ENCODE measurements at places on chromosomes 13 and 19.

GRCh38 chr13:25179832-25180774 lies 8.0 kb upstream of the AMER2 start:
- no peak for DNase-seq

DNA sequence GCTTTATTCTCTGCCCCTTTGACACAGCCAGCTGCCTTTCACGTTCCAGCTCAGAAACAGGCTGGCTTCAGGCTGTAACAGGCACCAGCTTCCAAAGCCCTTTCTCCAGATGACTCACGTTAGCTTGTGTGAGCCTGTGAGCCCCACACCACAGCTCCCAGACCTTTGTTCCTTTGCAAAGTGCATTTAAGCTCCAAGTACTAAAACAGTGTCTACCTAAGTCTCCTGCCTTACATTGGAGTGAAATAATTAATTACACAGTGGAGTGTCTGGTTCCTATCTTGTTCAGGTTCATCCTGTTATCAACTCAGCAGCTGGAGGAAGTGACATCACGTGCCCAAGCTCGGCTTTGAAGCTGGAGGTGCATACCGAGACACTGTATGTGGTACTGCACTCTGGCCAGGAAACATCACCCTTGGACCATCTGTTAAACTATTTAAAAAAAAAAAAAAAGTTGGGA lies 475.8 kb downstream of the FOXO1 start:
- peak; percentile 59 for DNase-seq

GRCh38 chr13:60267498-60268202 lies 103.9 kb upstream of the DIAPH3 start:
- no peak for DNase-seq

GRCh38 chr13:23956106-23956505 lies 58.8 kb upstream of the C1QTNF9B start:
- no peak for DNase-seq

DNA sequence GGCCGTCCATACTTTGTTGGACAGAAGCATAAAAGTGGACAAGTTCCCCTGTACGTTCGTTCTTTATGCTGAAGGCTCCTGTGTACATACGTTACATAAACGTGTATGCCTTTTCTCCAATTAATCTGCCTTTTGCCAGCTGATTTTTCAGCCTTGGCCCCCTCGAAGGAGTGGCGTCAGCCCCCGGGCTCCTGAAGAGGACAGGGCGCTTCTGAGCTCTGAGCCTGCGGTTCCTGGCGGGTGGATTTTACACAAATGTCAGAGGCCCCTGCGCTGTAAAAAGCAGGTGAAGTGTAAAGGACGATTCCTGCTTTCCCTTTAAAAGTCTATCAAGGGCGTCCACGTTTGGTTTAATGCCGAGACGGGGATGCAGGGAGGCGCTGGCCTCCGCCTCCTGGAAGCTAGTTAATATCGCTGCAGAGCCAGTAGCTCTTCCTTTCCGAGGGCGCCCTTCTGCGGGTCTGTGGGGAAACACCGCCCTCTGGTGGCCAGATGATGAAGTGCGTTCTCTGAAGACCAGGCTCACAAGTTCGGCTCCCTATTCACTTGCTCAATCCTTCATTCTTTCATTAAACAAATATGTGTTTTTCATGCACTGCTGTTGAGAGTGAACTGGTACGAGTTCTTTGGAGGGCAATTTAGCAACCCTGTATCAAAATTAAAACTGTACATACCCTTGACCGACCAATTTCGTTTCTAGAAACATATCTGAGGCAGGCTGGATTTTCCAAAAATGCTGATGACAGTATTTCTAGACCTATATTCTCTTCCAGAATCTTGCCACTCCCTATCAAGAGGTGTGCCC lies 62.0 kb downstream of the GPR12 start:
- peak; percentile 67 for DNase-seq

DNA sequence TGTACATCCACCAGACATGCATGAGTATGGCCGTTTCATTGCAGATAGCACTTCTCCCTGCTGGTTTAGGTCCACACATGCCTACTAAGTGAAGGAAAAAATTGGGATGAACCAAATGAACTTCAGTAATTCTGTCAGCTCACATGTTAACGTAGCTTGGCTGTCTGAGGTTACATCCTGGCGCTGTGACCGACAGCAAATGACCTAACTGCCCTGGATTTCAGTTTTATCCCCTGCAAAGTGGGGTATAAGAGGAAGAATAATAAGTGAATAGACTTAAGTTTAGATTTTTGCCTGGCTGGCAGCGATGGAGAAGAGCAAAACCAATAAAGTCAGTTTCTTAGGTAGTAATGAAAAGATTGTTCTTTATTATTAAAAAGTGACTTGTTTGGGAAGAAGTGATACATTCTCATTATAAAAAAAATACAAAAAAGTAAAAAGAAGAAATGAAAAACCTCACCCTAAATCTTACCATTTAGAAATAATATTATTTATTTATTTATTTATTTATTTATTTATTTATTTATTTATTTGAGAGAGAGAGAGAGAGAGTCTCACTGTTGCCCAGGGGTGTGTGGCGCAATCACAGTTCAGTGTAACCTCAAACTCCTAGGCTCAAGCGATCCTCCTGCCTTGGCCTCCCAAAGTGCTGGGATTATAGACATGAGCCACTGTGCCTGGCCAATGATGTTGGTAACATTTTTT lies 4.2 kb upstream of the RNF113B start:
- DNase-seq = no peak

DNA sequence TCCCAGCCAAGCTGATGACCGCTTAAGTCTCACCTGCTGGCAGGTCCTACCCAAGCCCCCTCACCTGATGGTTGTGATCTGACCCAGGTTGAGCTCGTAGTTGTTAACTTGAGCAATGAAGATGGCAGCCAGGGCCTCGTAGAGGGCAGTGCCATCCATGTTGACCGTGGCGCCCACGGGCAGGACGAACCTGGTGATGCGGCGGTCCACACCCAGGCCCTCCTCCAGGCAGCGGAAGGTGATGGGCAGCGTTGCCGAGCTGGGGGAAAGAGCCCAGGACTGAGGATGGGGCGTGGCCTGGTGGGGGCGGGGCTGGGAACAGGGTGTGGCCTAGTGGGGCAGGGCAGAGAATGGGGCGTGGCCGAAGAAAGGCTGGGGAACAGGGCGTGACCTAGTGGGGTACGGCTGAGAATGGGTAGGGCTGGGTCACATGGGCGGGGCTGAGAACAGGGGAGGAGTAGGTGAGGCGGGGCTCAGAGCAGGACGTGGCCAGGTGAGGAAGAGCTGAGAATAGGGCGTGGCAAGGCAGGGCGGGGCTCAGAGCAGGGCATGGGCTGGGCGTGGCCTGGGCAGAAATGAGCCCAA lies 12.9 kb downstream of the OR7C2 start:
- no peak for DNase-seq

DNA sequence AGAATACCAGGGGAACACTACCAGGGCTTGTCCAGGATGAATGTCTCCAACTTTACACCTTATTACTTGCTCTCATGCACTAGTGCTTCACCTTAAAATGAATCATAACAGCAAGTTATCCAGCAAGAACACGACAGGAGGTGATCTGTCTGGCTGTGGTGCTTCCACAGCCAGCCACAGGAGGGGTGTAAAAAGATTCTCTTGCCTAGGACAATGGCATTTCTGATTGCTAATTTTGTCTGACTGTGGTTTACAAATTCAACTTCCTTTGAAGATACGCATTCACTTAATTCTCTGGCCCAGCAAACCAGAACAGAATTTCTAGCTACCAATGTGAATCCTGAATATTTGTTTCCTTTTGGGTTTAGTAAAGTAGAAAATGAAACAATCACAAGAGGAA lies 23.1 kb upstream of the COG3 start:
- no peak for DNase-seq

DNA sequence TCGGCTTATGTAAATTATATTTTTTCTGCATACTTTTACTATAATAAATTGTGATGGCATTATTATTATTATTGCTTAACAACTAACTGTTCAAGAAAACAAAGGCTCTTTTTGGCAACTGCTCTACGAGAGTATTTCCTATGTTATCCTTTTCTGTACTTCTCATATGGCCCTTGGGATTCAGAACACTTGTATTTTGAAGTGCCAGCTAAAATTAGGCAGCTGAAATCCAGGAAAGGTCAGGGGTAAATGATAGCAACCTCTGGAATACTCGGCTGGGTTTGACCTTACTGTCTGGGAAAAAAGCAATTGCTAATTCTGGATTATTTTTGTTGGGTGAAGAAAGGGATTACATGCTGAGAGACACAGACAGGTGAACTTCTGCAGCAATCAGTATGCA lies 23.9 kb downstream of the EDNRB start:
- no peak for DNase-seq

- DNase-seq = no peak
These were observed 19.1 kb upstream of the AKAP8 start for GRCh38 chr19:15398501-15399233.

DNA sequence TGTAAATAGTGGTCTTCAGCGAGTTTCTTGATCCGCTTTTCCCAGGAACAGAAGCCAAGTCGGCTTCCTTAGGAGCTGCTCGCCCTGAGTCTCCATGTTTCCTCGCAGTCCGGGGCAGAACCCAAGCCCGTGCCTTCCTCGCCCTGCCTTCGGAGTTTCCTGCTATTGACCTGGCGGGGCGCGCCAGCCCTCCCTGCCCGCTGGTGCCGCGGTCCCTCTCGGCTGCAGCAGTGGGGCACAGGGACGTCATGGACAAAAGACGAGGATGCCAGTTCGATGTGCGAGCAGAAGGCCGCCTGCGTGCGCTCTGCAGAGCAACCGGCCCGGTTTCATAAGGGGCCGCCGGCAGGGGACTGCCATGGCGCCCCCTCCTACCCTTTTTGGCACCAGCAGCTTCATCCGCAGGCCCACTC lies 156.6 kb downstream of the TM9SF2 start:
- no peak for DNase-seq

DNA sequence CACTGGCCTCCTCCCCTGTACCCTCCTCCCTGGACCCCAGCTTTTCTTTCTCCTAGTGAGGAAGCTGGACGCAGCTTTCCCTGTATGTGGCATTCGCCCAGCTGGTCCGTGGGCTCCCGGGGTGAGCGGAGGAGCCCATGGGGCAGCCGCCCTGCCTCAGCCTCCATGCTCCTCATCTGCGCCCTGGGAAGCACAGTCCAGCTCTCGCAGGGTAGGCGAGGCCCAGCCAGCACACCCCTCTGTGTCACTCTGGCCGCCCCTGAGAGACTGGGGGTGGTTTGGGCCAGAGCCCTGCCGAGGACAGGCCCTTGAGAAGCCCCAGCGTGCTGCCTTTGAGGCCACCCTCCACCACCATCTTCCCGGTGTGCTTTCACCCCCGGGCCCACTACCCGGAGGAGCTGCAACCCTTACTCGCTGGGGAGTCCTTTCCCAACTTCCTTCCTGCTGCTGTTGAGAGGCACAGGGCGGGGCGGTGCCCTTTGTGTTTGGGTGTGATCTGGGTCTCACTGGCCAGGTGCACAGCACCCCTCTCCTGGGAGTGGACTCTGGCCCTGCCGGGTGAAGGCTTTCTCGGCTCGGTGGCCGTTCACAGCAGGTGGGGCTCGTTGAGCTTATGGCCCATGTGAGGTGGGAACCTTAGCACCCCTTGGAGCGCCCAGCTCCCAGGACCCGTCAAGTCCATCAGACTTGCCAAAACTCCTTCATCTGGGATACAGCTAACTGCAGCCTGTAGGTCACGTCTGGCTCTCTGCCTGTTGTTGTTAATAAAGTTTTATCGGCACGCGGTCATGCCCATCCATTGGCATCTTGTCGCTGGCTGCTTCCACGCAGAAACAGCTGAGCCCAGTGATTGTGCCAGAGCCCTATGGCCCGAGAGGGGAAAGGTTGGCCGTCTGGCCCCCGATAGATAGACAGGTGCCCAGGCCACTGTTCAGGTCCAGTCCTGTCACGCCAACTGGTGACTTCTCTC lies 3.2 kb downstream of the NCLN start:
- DNase-seq = no peak

- DNase-seq = no peak
These were observed 143.5 kb upstream of the SOX1 start for GRCh38 chr13:111923439-111923838.

DNA sequence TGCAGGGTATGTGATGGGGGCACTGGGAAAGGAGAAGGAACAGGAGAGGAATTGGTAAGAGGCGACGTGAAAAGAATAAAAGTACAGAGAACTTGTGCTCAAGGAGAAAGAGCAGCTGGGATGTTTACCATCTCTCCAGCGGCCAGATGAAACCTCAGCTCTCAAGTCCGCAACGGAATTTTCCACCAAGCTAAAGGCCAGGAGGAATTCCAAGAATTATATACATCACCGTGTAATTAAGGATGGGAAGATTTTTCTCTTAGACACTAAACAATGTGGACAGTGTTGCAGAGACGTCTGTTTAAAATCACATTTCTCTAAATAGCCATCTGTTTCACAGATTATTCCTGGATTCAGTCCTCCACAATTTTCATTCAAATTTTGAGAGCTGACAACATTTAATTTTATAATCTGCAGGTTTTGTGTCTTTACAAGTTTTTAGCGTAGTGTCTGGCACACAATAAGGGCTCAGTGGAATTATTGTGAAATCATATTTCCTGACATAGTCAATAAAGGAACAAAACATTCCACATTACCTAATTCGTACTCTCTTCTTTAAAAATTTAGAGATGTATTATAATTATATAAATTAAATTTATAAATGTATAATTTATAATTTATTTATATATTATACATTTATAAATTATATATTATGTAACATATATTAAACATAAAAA lies 23.0 kb upstream of the USP29 start:
- no peak for DNase-seq

DNA sequence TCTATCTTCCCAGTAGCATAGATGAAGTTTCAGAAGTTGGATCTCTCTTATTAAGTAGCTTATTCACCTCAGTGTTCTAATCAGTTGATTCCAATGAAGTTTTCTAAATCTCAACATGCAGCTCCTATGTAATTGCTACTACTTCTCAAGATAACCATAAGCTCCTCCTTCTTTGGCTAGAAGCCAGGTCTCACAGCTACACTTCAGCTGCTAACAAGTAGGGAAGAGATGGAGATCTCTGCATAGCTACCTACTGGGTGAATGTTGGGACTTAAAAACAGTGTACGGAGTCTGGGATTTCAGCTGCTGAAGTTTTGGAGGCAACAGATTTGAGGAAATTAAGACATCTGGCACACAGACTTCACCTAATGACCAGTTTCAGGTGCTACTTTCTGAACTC lies 661.0 kb downstream of the SLITRK1 start:
- no peak for DNase-seq

DNA sequence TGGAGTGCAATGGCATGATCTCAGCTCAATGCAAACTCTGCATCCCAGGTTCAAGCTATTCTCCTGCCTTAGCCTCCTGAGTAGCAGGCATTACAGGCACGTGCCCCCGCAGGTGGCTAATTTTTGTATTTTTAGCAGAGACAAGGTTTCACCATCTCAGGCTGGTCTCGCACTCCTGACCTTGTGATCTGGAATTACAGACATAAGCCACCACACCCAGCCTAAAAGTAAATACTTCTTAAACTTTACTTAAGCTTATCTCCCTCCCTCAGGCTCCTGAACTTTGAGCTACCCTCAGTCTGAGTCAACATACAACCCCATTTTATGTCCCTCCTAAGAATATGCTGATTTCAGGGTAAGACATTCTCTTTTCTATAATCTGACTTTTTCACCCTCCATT lies 66.1 kb downstream of the ZNF486 start:
- no peak for DNase-seq

- no peak for DNase-seq
These were observed 231.5 kb upstream of the KLHL1 start for GRCh38 chr13:70339738-70340137.

- no peak for DNase-seq
These were observed 165.4 kb downstream of the FLT1 start for GRCh38 chr13:28329395-28330158.

Measured in T-helper 2 cell treated with Interferon-gamma antibody and Interleukin-4, amounts not matched to agents 5 μg/mL and 100 μg/mL, for 36 hours (primary cell).